ENCODE measurements at places on chromosomes 6 and 20.

DNA sequence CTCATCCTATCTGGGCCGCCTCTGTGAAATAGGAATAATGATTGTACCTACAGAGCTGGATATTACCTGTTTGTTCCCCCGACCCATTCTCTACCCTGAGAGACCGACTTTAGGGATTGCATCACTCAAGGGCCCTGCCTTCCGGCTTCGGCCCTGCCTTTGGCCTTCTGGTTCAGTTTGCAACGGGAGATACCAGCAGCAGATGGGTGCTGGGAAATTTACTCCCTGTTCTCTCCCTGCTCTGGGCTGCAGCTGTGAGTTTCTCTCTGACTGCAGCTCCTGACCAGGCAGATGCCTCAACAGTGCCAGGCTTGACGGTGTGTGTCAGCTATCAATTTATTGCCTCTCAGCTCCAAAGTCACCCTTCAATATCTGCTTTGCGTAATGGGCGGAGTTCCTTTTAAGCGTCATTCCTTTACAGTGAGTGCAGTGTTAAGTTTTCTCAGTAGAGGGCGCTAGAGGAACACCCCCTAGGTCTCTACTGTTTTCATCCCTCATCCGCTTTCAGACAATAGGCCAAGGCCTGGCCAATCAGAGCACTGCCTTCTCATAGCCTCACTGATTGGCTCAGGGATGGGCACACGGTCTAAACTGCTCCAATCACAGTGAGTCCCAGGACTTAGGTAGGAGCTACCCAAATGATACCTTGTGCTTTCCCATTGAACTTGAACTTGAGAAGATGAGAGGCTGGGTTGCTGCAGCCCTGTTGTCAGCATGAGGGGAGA, 30.0 kb downstream of the KCNG1 start:
- peak; percentile 17 for DNase-seq

GRCh38 chr20:26214991-26215390, 518.3 kb upstream of the ZNF337 start:
- no peak for DNase-seq

GRCh38 chr6:3659748-3660147, 91.8 kb downstream of the PXDC1 start:
- no peak for DNase-seq

DNA sequence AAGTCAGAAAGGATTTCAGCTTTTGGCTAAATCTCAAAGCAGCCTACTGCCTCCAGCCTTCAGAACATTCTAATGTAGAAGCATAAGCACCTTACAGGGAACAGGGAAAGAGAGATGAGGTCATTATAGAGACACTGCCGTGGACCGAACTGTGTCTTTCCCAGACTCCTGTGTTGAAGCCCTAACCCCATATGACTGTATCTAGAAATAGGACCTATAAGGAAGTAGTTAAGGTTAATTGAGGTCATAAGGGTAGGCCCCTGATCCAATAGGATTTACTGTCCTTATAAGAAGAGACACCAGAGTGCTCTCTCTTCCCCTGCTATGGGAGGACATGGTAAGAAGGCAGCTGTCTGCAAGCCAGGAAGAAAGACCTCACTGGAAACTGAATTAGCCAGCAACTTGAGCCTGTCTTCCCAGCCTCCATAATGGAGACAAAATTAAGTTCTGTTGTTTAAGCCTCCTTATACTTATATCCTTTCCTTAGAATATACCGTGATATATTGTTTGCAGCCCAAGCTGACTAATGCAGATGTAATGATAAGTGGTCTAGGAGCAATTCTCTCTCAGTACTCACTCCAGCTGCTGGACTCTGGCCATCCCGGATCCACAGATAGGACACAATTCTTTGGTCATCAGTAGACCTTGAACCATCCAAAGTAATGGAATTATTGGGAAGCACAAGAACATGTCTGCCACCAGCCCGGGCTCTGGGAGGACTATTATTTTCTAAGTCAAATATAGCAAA, 71.4 kb downstream of the ALDH5A1 start:
- DNase-seq, result no peak

GRCh38 chr6:4817551-4817950, 41.3 kb downstream of the CDYL start:
- DNase-seq, result no peak

DNA sequence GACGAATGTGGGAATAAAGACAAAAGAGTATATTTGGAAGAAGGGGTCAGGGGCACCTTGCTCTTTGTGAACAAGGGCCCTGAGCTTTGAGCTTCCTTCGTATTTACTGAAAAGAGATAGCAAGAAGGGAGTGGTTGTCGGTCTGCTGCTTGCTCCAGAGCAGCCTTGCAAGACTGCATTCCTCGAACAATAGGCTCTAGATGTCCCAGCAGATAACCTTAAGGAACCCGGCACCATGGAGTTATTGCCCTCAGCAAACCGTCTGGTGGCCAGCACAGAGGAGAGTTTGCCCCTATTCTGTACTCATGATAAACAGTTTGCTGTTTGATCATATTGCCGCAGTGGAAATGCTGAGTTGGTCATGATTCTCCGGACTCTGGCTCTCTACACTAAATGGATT, 22.7 kb downstream of the HLA-DRB1 start:
- DNase-seq, result no peak

DNA sequence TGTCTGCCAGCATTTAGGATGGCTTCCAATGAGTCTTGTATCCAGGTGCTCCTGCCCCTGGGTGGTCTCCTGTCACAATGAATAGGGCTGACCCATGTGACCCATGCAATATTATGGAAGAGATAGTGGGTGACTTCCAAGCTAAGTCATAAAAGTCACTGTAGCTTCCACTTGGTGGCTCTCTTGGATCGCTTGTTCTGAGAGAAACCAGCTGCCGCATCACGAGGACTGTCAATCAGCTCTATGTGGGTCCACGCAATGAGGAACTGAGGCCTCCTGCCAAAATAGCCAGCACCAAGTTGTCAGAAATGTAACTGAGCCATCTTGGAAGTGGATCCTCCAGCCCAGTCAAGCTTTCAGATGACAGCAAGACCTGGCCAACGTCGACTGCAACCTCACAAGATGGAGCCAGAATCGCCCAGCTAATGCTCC, 14.9 kb upstream of the MATN4 start:
- DNase-seq, result no peak

DNA sequence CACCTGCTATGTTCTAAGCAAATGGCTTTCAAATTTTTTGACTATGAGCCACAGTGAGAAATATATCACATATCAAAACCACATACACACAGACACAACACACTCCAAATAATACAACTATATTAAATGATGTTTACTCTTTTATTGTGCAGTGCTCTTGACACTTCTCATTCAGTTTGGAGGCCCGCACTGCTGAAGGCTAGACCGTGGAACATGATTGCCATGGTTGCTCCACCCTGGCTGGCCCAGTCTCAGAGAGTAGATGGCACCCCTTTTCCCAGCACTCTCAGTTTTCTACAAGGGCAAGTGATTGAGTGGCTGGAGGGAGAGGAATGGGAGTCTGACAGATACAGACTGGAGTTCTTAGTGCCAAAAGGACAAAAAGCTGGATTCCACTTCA, 86.9 kb downstream of the SH3BGRL2 start:
- DNase-seq, result no peak

GRCh38 chr6:75499640-75500039, 6.0 kb upstream of the FILIP1 start:
- no peak for DNase-seq

- DNase-seq, result no peak
These were observed 203.0 kb upstream of the TFAP2D start for GRCh38 chr6:50510361-50510760.

- no peak for DNase-seq
These were observed 47.6 kb upstream of the NOTCH4 start for GRCh38 chr6:32271429-32271828.

GRCh38 chr6:74409447-74409846, 713.4 kb downstream of the CD109 start:
- DNase-seq, result no peak

DNA sequence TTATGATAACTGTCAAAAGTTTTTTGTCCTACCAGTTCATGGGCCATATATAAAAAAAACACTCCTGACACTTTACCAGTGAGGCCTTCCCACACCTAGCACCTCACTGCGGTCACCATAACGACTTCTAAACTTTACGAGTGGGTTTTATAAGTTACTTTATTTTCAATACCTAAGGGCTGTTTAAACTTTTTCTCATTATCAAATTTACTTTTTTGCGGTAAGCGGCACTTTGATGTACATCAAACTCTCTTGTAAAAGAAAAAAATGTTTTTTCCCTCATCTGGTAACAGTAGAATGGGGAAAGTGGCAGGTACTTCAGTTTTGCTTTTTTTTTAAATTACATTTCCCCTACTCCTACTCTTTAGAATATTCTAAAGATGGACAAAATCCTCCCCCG, 36.2 kb downstream of the FYN start:
- peak; percentile 49 for DNase-seq

DNA sequence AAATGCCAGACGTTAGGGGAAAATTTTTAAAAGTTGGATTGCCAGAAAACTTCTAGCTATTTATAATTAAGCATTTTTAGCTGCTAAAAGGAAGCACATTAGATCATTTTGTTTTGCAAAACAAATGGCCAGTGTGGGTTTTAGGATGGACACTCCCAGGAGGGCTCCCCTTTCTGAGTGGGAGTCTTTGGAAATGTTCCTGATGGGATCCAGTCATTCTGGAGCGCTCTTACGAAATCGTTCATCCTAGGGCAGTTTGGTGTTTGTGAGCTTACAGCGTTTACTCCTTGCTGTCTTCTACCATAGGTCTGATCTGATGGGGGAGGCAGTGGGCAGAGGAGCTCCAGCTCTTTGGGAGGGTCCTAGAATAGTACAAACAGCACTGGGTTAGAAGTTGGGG, 14.7 kb downstream of the GNAS start:
- no peak for DNase-seq

DNA sequence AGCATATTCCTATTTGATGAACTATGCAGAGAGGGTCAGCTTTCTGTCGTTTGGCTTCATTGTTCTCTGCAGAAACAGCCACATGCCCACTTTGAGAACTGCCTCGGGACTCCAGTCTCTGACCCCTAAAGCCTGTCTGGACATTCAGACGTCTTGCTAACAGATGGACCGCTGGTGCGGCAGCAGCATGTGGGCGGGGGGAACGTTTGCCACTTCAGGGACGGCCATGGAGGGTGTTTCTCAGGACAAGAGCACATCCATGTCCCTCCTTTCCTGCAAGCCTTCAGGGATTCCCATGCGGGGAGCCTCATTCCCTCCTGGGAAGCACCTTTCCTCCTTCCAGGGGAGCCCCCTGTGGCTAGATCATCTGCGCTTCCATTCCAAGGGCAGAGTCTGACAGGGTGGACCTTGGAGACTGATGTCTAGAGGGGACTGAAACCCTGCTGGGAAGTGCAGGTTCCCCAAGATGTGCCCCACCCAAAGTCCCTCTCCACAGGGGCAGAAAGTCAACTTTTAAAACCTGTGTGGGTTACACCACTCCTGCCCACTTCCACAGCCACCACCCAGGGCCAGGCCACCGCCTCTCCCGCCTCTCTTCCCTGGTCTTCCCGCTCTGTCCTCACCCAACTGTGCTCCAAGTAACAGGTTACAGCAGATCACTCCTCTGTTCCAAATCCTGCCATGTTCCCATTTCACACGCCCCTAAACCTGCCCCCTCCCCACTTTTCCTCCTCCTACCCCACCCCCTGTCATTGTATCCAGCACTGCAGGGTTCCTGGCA, 94.8 kb upstream of the PMEPA1 start:
- no peak for DNase-seq

DNA sequence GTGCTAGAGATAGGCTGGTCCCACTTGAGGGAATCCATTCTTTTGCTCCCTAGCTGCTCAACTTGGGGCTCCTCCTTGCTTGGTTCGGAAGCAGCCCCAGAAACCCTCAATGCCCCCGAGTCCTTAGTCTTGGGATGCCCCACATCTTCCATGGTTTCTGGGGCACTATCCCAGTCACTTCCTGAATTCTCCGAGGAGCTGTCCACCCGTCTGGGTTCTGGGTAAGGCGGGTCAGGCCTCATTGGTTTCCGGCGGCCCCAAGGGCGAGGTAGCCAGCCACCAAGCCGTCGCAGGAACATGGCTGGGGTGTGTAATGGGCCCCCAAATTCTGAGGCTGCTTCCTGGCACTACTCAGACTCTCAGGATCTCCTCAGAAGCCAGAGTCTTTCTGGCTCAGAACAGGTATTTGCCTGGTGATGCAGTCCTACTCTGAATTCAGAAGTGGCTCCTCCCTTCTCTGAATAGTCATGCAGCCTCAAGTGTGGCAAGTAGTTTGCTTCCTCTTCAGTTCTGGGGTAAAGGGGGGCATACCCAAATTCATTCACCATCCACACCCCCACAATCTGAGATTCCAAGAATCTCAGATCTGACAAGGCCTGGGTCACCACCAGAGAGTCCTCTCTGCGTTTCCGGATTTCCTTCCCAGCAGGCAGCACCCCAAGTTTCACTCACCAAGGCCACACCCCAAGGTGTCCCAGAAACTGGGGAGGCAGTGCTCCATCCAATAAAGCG, 763 bp downstream of the C6orf47 start:
- no peak for DNase-seq

DNA sequence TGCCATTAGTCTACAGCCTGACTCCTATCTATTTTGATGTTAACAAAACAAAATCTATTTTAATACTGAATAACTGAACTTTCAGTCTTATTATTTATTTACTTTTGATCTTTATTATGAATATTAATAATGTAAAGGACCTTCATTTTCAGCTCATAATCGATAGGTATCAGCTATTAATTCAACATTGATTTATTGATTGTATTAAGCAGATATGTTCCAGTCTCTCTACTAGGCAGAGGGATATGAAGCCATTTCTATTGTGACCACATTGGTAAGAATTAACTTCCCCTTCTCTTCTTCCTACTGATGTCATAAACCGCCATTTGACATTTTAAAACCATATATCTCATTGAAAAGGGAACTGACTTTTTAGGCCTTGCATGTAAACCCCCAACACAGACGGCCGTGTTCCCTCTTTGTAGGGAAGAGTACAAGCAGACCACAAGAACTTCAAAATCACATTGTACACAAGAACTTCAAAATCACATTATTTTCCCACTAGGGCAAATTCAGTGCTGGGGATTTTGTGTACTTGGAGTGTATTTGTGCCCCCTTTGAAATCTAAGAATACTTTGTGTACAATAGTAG, 69.5 kb upstream of the FABP7 start:
- DNase-seq, result no peak

GRCh38 chr6:147255948-147256674, 51.9 kb downstream of the STXBP5 start:
- no peak for DNase-seq

DNA sequence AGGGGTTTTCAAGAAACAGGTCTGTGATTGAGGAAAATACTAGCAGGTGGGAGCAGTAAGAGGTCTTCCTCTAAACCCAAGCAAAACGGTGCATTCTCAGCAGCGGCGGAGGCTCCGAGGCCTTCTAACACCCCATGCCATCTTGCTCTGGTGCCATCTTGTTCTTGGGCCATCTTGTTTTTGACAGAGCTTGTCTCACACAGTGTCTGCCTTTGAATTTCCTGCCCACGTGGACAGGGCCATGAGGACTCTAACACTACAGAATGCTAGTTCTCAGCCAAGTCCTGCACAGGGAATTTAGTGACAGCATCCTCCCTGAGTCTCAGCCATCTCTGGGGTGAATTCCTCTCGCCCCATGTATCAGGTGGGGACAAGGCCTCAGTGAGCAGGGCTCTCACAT, 76.4 kb downstream of the PSMG4 start:
- DNase-seq, result no peak

GRCh38 chr6:134550604-134551003, 232.7 kb upstream of the SGK1 start:
- no peak for DNase-seq

GRCh38 chr6:11050731-11051130, 6.6 kb upstream of the ELOVL2 start:
- DNase-seq, result no peak

GRCh38 chr6:166459272-166459671, 76.5 kb upstream of the MPC1 start:
- no peak for DNase-seq
